Stimulated activated effector memory CD8-positive, alpha-beta T cell treated with anti-CD3 and anti-CD28 coated beads, Interleukin-12 subunit alpha, Interleukin-12 subunit beta, amount 100 ng/mL, for 72 hours (primary cell): ENCODE measurements at places on chromosomes 2 and 18.

- no peak for DNase-seq
Observed at GRCh38 chr2:24730481-24730880, 62.7 kb downstream of the PTRHD1 start.

- no peak for DNase-seq
Observed at GRCh38 chr2:177972782-177973181, 99.8 kb downstream of the PDE11A start.

DNA sequence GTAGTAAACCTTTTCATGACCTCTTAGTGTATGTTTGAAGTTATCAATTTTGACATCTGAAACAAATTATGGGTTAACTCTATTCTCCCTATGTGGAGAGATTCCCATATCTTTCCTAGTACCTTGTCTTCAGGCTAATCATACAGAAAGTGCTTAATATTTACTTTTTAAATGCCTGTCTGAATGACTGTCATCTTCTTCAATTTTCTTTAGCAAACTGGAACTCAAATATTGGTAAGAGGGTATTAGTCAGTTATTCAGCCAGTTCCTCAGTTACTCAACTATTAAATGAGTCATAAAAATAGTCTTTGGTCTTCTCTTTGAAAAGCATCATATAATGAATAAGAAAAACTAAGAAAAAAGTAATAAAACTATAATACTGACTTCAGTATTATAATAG is 1038.0 kb upstream of the PIK3C3 start:
- DNase-seq, result no peak

DNA sequence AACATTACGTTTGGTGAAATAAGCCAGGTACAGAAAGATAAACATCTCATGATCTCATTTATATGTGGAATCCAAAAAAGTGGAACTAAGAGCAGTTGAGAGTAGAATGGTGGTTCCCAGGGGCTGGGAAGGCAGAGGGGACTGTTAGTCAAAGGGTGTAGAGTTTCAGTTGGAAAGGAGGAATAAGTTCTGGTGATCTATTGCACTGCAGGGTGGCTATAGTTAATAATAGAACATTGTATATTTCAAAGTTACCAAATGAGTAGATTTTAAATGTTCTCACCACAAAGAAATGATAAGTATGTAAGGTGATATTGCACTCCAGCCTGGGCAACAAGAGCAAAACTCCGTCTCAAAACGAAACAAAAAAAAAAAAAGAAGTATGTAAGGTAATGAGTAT is 260.1 kb upstream of the RAB6C start:
- no peak for DNase-seq

GRCh38 chr2:225233234-225233633 is 166.3 kb upstream of the NYAP2 start:
- no peak for DNase-seq

GRCh38 chr2:45068571-45069140 is 59.4 kb upstream of the SIX2 start:
- DNase-seq, result no peak

- no peak for DNase-seq
Observed at GRCh38 chr2:230097841-230098240, 29.1 kb upstream of the SLC16A14 start.

- DNase-seq, result peak; percentile 44
Observed at GRCh38 chr2:85847051-85847588, 41.7 kb downstream of the ST3GAL5 start.

DNA sequence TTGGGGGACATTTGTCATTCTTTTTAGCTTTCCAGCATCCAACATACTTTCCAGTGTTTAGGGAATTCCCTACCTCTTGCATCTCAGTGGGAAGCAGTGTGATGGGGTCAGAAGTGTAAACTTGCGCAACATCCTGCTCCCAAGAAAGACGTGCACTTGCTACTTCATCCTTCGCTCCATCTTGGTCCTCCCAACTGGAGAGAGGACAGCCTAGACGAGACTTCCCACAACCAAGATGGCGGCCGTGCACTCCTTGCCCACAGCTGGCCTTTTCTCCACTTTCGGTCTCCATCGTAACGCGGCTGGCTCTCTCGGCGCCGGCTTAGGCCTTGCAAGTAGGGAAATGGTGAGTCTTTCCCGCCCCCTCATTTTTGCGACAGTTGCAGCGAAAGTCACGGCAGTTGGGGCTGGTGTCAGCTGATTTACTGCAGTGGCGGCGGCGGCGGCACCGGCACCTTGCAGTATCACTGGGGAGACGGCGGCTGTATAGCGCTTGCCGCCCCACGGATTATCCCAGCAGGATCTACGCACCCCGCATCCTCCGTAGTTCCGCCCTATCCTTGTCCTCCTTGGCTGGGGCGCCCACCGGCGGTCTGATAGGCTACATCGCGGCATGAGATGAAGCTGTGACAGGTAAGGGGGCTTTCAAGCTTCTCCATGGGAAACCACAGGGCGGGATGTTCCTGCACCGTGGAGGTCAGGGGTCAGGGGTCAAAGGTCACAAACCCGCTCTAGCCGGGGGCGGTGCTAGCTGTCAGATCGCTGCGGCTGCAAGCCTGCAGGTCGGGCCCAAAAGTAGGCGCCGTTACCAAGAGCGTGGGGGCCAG is at the start of gene WDR7:
Gene WDR7, plus strand, starts transcription at position 416 of the 827 bp plus-strand sequence. CDS start 21,157 bp downstream, outside the sequence.
- peak; percentile 95 for DNase-seq

GRCh38 chr18:78770139-78770822 is 209.3 kb upstream of the SALL3 start:
- DNase-seq, result no peak

GRCh38 chr18:73840319-73840945 is 307.2 kb downstream of the FBXO15 start:
- DNase-seq, result no peak

DNA sequence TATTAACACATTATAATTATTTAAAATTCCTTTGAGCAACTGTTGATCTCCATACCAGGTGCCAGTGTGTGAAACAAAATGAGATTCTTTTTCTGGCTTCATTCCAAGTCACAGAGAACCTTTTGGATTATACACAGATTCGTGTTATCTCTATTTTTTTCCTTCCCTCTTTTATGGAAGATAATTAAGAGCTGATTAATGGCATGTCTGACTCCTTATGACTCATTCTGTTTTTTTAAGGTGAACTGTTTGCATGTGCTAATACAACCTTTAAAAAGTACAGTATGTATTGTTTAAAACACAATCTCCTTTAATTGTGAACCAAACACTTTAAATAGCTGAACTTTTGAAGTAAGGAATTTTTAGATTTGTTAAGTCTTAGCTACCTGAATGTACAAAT is 39.3 kb downstream of the PELI1 start:
- DNase-seq, result no peak

- DNase-seq, result no peak
Observed at GRCh38 chr2:179340678-179341077, 76.0 kb upstream of the SESTD1 start.

DNA sequence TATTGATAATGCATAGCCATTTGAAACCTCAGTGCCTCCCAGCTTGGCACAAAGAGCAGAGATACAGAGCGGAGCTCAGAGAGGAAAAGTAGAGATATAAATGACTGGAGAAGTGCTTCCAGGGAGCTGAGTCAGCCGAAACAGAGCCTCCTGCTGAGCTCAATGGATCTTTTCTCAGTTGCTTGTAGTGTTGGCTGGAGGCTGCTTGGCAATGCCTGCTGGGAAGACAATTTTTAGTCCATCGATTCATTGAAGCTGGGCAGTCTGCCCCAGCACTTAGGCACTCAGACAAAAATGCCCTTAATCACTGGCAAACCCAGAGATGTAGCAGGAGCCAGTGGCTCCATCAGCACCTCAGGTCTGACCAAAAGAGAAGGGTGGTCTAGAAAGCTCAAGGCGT is 81.3 kb upstream of the SETBP1 start:
- DNase-seq, result no peak

DNA sequence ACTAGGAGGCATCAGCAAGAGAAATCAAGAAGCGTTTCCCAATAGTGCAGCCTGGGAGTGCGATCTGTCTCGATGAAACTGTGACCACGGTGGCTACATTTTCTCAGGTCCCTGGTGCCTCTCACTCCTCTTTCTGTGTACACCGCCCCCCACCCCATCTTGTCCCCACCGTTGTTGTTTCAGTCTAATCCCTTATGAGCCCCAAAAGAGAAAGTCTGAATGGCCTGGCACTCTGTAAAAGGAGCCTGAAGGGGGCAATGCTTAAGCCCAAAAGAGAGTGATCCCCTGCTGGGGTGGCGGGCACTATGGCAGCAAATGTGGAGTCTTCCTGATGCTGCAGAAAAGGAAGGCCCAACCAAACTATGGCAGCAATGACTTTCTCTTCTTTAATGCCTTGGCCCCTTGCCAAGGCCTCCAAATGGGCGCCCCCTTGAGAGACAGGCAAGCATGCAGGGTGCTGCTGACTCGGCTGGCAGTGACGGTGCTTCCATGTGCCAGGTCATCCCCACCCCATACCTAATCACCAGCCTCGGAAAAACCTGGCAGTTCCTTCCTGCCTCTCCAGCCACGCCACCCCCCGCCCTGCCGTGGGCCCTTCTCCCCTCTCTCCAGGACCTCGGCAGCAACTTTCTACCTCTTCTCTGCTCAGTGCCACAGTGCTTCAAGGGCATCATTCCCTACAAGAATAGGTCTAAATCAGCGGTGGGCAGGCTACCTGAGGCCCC is 123.0 kb downstream of the CYP26B1 start:
- peak; percentile 23 for DNase-seq

GRCh38 chr2:129927696-129928095 is 51.8 kb upstream of the RAB6C start:
- no peak for DNase-seq

GRCh38 chr18:7230626-7231349 is at the start of gene LRRC30:
Gene LRRC30 (plus strand): TSS chr18:7231089. CDS start chr18:7231139, 50 bp downstream.
- DNase-seq, result no peak

DNA sequence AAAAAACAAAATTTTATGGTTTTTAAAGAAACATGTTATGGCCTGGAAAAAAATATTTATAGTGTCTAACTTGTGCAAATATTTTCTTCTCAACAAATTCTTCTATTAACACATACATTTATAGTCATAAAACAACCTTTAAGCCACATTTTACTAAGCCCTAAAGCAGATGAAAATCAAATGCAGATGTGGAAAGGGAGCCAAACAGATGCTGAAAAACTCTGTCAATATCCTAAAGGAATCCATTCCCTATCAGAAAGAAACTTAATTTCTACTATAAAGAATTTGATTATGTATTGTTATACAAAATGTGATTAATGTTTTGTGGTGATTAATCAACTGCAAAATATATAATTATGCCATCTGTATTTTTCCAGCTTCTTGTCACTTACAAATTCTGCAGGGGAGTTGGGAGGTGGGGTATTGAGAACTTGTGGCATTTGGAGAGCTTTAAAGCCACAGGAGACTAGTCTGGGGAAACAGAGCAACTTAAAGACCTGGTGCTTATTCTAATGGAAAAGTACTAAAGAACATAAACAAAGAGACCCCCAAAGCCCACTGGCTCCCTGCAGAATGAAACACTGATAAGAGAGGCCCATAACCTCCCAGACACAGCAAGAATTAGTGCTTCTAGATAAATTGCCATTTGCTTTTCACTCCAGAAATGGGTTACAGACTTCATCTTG is 1721.0 kb upstream of the PIK3C3 start:
- no peak for DNase-seq

- DNase-seq, result no peak
Observed at GRCh38 chr2:105845976-105846375, 101.3 kb downstream of the NCK2 start.

GRCh38 chr18:5738526-5738925 is 156.8 kb downstream of the TMEM200C start:
- DNase-seq, result no peak

- no peak for DNase-seq
Observed at GRCh38 chr2:191318037-191318728, 73.0 kb downstream of the MYO1B start.

DNA sequence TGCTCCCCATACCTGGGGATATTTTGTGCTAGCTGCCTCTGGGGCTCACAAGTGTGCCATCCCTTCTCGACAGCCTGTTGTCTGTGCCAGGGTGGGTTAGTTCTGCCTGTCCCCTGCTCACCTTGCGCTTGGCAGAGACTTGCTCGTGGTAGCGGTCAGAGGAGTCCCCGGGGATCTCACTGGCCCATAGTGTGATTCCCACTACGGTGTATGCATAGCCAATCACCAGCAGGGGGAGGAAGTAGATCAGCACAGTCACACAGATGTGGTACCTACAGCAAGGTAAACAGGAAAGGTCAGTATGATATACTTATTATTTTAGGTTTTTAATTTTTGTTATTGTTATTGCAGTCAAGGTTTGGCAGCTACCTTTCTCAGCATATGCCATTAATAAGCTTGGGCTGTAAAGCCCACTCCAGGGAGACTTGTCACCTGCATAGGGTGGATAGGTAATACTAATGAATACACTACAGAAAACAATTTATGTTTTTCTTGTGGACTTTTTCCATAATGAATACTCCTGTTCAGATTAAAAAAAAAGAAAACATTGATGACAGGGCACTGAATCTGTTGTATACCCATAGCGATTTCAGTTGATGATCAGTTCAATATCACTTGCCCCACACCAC is 95.2 kb downstream of the POLE4 start:
- DNase-seq, result no peak
